ENCODE measurements at places on chromosomes 1 and 21.

DNA sequence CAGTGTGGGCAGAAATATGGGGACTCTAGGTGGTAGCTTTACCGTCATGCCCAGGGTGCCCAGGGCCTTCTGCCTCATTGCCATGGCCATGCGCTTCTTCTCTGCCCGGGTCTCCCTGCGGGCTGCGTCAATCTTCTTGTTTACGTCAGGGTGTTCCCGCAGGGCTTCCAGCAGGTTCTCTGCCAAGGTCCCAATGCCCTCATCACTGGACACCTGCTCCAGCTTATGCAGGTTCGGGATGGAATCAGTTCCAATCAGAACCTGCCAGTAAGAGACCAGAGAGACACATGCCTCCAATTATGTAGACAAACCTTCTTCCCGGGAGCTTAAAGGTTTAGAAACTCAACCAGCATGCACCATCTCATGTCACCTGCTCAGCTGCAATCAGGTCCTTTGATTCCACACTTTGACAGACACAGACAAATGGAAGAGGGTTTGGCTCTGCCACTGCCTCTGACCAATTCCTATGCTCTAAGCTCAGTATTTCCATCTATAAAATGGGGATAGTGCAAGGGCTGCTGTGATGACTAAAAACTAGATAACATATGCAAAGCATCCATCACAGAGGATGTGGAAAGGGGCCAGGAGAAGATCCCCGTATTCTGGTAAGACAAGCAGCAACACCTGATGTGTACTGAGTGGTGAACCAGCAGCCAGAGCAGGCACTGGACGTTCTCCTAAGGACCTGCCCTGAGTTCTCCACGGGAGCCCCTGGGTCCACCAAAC, 121.2 kb downstream of the UBR4 start:
- no peak for DNase-seq

DNA sequence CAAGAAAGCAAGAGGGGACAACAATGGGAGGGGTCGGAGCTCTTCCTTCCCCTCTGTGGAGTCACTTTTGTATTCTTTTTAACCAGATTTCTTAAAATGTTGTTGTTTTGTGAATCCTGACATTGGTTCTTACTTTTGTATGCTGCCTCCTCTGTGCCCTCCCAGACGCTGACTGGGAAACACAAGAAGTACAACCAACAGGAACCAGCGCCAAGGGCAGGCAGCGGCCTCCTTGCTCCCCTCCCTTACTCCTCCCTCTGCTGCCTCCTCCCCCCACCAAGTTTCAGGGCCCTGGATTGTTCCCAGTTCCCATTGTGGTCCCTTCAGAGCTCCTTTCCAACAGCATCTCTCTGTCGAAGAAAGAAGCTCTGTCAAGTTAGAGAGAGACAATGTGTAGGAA, 111.1 kb downstream of the BRINP2 start:
- DNase-seq, result no peak

DNA sequence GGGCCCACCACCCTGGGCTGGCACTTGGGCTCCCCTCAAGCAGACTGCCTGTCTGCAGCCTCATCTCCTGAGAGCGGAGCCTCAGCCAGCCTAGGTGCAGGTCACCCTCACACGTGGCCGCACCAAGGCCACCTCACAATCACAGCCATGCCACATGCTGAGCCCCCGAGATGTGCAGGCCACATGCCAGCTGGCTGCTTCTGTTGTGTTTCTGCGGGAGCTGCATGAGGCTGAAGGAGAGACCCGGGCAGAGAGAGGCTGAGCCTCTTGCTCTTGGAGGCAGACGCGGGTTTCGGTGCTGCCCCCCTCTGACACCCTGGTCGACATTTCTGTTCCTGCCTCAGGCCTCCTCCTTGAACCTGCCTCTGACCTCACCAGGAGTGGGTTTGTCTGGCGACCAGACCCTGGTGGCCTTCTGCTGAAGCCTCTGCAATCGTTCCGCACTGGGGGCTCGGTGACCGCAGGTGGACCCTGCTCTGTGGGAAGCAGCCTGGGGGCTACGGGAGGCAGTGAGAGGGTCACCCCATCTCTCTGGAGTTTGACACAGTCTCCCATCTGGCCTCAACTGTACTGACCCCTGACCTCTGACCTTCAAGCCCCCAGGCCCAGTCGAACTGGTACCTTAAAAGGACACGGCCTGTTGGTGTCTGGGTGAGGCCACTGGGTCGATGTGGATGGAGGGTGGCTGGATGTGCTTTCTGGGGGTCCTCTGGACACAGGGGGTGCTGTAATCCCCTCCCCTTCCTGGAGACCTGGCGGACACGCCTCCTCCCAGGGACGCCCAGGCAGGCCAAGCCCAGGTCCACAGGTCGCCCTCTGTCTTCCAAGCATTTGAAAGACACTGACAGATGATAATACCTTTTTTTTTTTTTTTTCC, 13.0 kb upstream of the C1orf174 start:
- no peak for DNase-seq

DNA sequence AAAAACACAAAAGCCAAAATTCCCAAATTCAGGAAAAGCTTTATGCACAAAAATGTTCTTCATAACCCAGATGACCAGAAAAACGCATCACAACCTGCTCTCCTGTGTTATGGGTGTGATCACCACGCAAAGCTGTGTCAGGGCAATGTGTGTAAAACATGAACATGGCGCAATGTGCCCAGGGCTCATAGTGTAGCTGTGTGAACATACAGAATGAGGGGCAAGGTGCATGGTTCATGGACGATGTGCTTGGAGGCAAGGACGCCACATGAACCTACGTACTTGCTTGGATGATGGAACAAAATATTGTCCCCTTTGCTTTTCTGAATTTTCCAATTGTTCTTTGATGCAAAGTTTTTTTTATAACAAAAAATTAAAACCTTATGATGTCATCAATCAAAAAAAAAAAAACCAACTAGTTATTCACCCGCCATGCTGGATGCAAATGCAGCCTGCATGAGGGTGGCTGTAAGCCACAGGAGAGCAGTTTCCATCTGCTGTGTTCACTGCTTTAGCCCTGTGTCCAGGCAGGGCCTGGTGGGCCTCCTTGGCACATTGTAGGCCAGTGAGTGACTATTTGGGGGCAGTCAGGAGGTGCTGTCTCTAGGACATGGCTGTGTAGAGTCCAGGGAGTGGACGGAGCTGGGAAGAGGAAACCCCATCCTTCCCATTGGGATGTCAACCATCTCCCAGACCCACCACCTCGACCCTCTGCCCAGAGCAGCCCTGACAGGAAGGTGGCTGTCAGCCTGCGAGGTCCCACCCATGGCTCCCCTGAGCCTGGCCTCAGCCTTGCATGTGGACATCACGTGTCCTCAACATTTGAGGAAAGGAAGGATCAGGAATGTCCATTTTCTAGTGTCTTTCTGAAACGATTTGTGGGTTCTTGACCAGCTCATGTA, 13.6 kb downstream of the KRTAP10-1 start:
- no peak for DNase-seq

GRCh38 chr1:65812065-65812464, 19.4 kb downstream of the PDE4B start:
- DNase-seq, result peak; percentile 66

GRCh38 chr1:158311066-158311465, 20.3 kb downstream of the CD1B start:
- no peak for DNase-seq

DNA sequence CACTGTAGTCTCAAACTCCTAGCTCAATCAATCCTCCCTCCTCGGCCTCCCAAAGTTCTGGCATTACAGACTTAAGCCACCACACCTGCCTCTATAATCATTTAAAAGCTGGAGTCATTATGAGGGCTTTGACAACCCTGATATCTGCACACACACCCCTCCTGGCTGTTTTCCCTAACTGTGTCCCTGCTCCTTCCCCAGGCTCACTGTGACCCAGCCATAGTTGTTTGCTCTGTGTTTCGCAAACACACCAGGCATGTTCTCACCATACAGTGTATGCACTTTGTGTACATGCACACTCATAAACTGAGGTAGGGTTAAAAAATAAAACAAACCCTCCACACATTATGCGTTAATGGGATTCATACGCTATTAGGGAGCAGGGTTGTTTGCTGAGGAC, 21.8 kb upstream of the IL20 start:
- DNase-seq, result no peak

DNA sequence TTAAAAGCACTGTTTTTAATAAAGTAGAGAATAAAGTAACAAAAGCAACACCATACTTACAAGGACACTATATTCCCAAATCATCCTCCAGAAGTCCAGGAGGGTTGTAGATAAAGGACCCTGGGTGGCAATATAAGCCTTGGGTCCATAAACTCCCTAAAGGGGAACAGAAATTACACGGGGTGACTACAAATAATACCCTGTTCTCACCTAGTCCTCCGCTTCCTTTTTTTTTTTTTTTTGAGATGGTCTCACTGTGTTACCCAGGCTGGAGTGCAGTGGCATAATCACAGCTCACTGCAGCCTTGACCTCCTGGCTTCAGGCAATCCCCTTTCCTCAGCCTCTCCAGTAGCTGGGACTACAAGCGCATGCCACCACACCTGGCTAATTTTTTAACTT, 13.1 kb downstream of the PTPN22 start:
- DNase-seq, result no peak

GRCh38 chr1:55334160-55334559, 119.0 kb upstream of the USP24 start:
- DNase-seq, result no peak

GRCh38 chr1:98949621-98950020, 55.0 kb downstream of the PLPPR5 start:
- DNase-seq, result no peak

GRCh38 chr1:100629391-100629790, 90.2 kb upstream of the VCAM1 start:
- no peak for DNase-seq

DNA sequence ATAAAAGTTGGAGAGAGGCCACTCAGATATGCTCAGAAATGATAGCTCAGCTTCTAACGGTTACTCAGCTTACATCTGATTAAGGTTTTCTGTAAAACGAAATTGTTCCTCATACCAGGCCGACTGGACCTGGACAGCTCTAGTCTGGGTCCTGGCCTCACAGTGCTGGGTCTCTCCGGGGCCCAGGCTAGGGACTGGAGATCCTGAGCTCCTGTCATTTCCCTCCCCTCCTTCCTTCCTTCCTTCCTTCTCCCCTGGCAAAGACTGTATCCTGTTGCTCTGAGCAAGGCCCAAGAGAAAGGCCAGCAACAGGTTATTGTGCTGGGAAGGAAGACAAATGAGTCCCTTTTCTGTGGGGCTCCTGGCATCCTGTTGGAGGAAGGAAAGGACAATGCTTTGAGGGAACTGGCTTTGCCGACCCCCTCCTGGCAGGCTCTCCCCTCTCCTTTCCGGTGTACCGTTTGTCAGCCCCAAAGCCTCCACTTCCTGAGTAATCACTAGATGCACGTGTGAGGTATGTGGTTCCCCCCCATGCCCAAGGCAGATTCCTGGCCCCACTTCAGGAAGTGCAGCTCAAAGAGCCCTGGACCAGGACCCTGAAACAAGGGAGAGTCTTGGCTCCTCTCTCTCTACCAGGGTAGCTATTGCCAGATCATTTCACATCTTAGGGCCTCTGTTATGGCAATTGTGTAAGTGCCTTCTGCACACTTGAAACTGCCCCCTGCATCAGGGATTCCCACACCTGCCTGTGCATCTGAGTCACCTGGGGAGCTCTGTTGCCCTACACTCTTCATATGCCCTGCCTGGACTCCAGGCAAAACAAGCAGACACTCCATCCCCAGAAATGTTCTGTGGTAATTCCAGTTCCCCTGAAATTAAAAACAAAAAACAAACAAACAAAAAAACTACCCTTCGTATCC, 212.7 kb upstream of the FGGY start:
- no peak for DNase-seq

GRCh38 chr1:229087339-229087738, 183.6 kb upstream of the RAB4A start:
- DNase-seq, result no peak

GRCh38 chr1:47732489-47732888, 264.7 kb downstream of the TRABD2B start:
- DNase-seq, result no peak

DNA sequence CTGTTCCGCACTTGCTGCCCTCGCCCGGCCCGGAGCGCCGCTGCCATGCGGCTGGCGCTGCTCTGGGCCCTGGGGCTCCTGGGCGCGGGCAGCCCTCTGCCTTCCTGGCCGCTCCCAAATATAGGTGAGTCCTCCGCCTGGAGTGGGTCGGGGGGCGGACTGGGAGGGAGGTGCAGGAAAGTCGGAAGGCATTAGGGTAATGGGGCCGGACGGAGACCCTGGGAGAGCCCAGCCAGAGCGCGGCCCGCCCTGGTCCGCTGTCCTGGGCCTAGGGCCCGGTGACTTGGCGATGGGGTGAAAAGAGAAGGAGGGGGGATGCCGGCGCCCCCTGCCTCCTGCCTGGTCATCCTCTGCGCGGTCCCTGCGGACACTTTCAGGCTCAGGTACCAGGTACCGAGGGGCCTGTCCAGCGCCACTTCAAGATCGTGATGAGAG, 243 bp downstream of the ADAM15 start:
- no peak for DNase-seq

DNA sequence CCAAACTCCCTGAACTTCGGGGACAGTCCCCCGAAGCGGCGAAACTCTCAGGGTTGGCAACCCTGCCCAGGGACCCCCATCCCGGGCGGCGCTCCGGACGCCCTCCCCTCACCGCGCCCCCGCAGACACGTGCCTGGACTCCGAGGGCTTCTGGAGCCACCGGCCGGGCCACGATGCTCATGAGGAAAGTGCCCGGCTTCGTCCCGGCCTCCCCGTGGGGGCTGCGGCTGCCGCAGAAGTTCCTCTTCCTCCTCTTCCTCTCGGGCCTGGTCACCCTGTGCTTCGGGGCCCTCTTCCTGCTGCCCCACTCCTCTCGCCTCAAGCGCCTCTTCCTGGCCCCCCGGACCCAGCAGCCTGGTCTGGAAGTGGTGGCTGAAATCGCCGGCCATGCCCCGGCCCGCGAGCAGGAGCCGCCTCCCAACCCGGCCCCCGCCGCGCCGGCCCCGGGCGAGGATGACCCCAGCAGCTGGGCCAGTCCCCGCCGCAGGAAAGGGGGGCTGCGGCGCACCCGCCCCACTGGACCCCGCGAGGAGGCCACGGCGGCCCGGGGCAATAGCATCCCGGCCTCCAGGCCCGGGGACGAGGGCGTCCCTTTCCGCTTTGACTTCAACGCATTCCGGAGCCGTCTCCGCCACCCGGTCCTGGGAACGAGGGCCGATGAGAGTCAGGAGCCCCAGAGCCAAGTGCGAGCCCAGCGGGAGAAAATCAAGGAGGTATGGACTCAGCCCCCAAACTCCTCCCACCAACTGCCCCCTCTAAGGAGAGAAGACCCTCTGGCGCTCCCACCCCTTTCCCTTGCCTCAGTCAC, 1.2 kb downstream of the MAN1C1 start:
- DNase-seq, result no peak

DNA sequence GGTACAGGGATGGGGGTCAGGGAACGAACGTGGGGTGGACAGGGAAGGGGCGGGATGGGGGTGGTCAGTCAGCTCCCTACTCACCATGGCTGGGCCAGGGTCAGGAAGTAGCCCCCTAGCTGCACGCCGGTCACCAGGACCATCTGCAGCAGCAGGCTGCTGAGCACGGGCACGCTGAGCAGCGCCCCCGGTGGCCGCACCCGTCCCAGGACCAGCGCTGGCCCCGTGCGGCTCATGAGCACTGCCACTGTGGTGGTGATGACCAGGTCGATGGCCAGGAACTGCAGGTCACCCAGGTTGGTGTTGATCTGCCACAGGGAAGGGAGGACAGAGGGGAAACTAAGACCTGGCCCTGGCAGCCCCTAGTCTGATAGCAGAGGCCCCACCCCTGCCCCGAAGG, 6.5 kb upstream of the MFAP2 start:
- no peak for DNase-seq

All from CD4-positive, alpha-beta T cell treated with Interleukin-1 beta for 1 hour (primary cell).